Upper lobe of right lung (tissue), 1 donor: ENCODE measurements at places on chromosomes 12 and 14. TPM values are rescaled to one million over a fixed set of nuclear protein-coding genes. Genes with fewer than 3 reads are reported as not detected.
A peak's percentile ranks its signal among the peaks of the same experiment; 100 is the strongest.

DNA sequence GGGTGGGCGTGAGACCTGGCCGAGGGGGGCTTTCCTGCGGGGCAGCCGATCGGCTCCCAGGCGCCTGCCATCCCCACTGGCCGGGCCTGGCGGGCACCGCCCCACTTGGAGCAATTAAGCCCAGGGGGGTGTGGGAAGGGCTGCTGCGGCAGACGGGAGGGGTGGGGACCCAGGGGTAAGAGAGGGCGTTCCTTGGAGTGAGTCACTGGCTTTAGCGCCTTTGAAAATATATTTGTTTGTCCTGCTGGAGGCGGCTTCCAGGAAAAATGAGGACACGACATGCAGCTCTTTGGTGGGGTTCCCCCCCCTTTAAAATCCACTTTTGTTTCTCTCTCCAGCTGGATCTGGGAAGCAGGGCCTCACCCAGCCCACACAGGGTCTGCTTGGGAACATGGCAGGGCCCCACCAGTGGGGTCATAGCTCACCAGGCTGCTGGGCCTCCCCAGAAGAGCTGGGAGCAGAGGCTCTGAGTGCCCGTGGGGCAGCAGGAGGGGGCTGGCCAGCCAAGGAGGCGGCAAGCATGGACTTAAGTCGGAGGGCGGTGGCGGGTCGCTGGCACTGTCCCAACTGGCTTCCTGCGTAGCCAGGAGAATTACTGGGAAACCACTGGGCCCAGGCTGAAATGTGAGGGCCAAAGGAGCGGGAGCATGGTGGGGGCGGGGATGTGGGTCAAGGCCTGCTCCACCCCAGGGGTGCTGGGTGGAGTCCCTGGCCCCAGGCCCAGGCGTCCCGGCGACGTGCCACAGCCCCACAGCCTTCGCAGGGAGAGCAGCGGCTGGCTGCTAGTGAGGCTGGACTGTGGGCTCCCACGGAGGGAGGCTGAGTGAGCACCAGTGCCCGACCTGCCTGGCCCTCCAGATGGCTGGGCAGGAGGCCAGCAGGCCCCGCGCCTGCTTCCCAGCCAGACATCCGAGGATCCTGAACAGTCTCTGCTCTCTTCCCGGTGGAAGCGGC is 128.0 kb downstream of the RFLNA start:
- peaks cover 64% of the 10 kb centered on the region for H3K36me3 ChIP-seq
- H3K4me3 ChIP-seq = peak overlapping the region; percentile 21
- DNase-seq = peak; percentile 93
- H3K27ac ChIP-seq = peak overlapping the region; percentile 91
- peaks cover 37% of the 10 kb centered on the region for H3K4me1 ChIP-seq

GRCh38 chr14:103260629-103261124 is 73.4 kb upstream of the EIF5 start:
- peaks cover 6% of the 10 kb centered on the region for H3K4me1 ChIP-seq
- no peaks in the 10 kb centered on the region for H3K36me3 ChIP-seq

GRCh38 chr12:47770086-47770726 is 2.8 kb upstream of the SLC48A1 start:
- peaks cover 27% of the 10 kb centered on the region for H3K4me1 ChIP-seq
- no peak overlapping the region for H3K4me3 ChIP-seq
- no peaks in the 10 kb centered on the region for H3K36me3 ChIP-seq
- no peak for DNase-seq
- peak overlapping the region; percentile 70 for H3K27ac ChIP-seq

DNA sequence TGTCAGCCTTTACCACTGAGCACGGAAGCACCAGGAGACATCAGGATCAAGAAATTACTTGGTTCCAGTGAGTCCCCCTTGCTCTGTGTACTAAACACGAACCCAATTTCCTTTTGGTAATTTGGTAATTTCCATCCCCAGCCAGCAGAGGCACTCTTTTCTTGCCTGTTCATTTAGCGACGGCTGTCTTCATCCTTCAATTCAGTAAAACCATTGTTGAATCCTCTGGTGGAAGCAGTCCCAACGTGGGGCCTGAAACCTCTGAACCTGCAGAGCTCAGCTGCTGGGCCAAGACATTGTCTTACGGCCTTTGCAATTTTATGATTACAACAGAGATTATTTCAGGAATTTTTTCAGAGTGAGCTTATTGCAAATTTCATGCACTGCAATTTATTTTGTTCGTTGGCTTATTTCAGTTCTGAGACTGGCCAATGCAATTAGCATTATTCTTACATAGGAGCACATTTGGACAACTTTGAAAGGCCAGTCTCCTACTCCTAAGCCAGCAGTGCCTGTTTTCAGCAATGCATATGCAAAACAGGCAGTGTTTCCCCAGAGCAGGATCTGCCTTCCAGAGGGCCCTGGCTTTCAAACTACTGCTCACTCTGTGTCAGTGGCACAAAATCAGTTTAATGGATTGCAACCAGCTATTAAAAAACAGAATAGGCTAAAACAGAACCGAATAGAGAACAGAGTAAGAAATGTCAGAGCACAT is 372.9 kb upstream of the TMEM132C start:
- no peaks in the 10 kb centered on the region for H3K36me3 ChIP-seq
- H3K27ac ChIP-seq = no peak overlapping the region

- no peaks in the 10 kb centered on the region for H3K36me3 ChIP-seq
- no peak overlapping the region for H3K4me3 ChIP-seq
- H3K4me1 ChIP-seq = no peaks in the 10 kb centered on the region
- peak; percentile 44 for DNase-seq
- H3K27me3 ChIP-seq = no peaks in the 10 kb centered on the region
Measured at GRCh38 chr14:95033682-95034632, 123.4 kb downstream of the DICER1 start.

DNA sequence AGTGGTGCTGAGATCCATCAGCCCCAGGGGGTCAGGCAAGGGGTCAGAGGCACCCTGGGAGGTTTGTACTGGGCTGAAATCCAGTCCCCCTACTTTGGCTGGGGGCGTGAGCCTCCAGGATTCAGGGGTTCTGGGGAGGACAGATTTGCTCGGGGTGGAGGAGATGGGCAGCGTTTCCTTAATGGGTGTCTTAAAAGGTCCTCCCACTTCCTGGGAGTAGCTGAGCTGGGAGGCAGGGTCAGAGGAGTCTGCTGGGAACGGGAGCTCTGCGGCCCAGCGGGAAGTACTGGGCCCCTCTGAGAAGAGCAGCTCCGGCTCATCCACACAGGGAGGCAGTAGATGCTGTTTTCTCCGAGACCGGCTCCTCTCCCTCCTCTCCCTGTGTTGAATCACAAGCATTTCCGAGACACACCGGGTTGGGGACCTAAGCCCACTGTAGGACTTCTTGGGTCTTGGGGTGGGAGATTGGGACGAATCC is 2.1 kb upstream of the TEX52 start:
- H3K4me3 ChIP-seq = no peak overlapping the region
- no peaks in the 10 kb centered on the region for H3K4me1 ChIP-seq
- H3K27ac ChIP-seq = no peak overlapping the region
- H3K36me3 ChIP-seq = no peaks in the 10 kb centered on the region

DNA sequence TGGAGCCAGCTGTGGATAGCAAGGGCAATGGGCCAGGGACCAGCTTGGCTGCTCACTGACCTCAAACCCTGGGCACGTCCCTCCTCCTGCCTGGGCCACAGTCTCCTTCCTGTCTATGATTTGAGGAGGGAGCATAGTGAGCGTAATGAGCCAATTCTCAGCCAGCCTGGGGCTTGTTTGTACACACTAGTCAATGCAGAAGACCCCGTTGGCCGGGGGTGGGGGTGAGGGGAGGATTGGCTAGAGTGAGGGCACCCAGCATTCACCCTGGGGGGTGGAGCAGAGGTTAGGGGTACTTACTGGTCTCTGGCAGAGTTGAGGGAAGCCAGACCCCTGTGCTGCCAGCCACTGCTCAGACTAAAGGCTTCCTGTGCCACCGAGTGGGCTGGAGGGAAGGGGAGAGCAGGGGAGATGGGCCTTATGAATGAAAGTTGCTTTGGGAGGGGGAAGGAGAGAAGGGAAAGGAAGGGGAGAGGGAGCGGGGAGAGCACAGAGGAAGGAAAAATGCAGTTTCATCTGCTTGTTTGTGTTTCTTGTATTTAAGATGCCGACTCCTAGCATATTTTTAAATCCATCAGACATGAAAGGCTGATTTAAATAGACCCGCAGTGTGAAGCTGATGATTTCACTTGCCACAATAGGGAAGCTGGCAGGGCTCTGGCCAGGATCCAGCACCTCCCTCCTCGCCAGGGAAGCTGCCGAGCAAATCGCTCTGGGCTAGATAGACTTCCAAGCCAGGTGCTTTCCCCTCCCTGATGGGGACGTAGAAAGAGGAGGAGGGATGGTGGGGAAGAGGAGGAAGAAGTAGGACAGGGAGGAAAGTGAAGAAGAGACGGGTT is 114.0 kb downstream of the PRMT8 start:
- no peak overlapping the region for H3K27ac ChIP-seq
- no peak overlapping the region for H3K4me3 ChIP-seq
- no peaks in the 10 kb centered on the region for H3K36me3 ChIP-seq
- no peaks in the 10 kb centered on the region for H3K27me3 ChIP-seq

- no peak for DNase-seq
- no peak overlapping the region for H3K27ac ChIP-seq
- no peaks in the 10 kb centered on the region for H3K36me3 ChIP-seq
- H3K27me3 ChIP-seq = no peaks in the 10 kb centered on the region
Measured at GRCh38 chr14:22472935-22473854, 115.8 kb downstream of the DAD1 start.

- H3K27me3 ChIP-seq = no peaks in the 10 kb centered on the region
- H3K4me3 ChIP-seq = no peak overlapping the region
- peaks cover 3% of the 10 kb centered on the region for H3K4me1 ChIP-seq
- H3K36me3 ChIP-seq = no peaks in the 10 kb centered on the region
- H3K27ac ChIP-seq = no peak overlapping the region
- DNase-seq = no peak
Measured at GRCh38 chr12:45644541-45644940, 85.0 kb upstream of the ARID2 start.

- no peak for DNase-seq
- H3K36me3 ChIP-seq = peaks cover 5% of the 10 kb centered on the region
- H3K4me1 ChIP-seq = peaks cover 55% of the 10 kb centered on the region
- no peak overlapping the region for H3K4me3 ChIP-seq
- no peak overlapping the region for H3K27ac ChIP-seq
- H3K27me3 ChIP-seq = no peaks in the 10 kb centered on the region
Measured at GRCh38 chr12:122982477-122982815, 2.0 kb downstream of the ARL6IP4 start.

DNA sequence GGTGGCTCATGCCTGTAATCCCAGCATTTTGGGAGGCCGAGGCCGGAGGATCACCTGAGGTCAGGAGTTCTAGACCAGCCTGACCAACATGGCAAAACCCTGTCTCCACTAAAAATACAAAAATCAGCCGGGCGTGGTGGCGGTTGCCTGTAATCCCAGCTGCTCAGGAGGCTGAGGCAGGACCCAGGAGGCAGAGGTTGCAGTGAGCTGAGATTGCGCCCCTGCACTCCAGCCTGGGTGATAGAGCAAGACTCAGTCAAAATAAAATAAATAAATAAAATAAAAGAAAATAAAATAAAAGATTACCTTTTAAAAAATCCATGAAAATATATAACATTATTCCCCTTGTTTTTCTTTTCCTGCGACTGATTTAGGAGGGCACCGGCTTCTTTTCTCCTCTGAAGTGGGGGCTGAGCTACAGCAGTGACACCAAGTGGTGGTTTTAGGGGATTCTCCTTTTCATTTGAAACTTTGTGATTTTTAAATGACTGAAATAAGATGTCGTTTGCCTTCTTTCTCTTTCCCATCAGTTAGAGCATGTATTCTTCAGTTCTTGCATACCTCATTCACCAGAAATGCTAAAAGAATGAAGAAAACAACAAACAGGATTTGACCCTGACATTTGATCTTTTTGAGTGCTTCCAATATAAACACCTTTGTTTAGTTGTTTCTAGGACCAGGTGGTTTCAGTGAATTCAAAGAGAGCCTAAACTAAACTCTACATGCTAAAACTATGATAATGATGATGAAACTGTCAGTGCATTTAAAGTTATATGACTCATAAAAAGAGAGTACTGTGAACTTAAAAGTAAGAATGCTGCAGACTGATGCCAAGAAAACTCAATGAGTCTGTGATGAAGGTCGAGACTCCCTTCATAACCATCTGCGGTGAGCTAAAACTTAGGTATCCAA is 22.6 kb upstream of the PKP2 start:
- H3K4me3 ChIP-seq = no peak overlapping the region

DNA sequence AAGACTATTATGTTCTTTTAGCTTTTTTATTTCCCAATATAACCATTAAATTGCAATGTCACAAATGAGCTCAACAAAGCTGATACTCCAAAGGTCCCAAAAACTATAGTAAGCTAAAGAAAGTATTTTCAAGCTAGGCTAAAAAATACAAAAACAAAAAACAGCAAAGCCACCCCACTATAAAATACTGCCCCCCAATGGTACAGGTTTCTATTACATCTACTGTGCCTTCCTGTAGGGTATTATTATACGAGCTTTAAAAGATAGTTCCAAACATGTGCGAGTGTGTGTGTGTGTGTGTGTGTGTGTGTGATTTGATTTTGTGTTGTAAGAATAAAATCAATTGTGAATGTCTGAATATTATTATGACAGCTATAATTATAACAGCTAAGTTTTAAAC is 1.1 kb downstream of the IFNG start:
- H3K4me3 ChIP-seq = no peak overlapping the region
- no peaks in the 10 kb centered on the region for H3K4me1 ChIP-seq

CPNE6 gene
- not detected for total RNA-seq

SLIRP gene
- total RNA-seq = 71.1 TPM

SMCO2 gene
- total RNA-seq = 0.38 TPM

MIP gene
- not detected for total RNA-seq

MYF5 gene
- total RNA-seq = not detected

PAWR gene
- 73.5 TPM for total RNA-seq

TNFRSF1A gene
- total RNA-seq = 185 TPM

WNT5B gene
- 2.3 TPM for total RNA-seq

GPN3 gene
- 25.5 TPM for total RNA-seq

BDKRB2 gene
- 1.5 TPM for total RNA-seq

KRT85 gene
- total RNA-seq = not detected

RPL36AL gene
- total RNA-seq = 157 TPM
